ENCODE measurements at places on chromosomes 3 and 15.

- DNase-seq, result peak; percentile 6
Measured at GRCh38 chr15:68431792-68432401, at the start of gene ITGA11. Gene ITGA11, minus strand, starts transcription at chr15:68432163. Its CDS starts 97 bp downstream, at chr15:68432066.

DNA sequence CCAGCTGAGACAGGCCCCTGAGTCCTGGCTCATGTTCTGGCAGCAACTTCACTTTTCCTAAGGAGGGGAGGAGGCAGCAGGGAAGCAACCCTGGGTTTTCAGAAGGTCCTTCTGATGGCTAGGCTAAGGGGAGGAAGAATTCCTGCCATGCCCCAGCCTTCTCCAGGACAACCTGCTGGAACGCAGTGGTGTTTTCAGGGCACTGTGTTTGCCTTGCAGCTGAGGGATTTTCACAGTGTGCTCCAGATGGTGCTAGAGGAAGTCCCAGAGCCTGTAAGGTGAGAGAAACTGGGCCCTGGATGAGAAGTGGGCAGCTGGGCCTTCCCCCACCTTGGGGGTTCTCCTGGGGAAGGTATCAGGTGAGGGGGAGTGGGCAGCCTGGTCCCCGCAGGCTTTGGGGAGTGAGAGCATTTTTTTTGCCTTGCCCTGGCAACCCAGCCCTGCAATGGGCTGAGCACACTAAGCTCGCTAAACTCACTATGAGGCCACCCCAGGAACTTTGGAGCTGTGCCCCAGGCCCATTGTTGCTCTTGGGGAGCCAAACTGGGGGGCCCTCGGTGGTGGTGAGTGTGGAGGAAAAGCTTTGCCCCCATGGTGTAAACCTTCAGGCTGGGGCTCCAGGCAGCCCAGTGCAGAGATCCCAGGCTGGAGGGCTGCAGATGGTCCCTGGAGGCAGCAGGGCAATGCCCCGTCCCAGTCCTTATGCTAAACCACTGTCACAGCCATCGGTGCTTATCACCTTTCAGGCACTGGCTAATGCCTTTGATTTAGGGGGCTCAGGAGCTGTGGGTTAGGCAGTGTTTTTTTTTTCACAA is 41.1 kb downstream of the ACAA1 start:
- DNase-seq, result no peak

DNA sequence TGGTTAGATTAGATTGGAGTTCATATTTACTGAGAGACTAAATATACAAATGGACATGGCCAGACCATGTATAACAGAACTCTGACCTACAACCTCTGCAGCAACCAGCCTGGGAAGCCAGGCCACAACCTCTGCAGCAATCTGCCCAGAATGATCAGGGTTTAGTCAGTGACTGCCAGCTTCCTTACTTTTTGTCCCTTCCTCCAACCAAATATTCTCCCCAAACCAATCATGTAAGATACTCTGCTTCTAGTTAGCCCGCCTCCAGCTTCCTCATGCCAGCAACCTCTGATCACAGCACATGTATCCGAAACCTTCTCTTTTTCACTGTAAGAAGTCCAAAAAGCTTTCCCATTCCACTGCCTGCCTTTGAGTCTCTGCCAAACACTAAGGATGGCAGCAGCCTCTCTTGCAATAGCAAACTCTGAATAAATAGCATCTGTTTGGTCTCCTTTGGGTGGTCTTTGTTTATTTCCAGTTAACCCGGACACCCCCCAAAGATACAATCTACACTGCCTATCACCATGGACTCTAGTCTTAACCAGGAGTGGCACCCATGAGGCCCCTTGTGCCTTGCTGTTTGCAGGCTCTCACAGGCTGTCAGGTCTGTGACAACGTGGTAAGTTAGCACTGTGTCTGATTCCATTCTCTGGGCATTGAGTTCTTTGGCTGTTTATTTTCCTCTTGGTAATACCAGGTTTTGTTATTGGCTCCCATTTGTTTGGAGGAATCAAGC is 102.2 kb downstream of the ERC2 start:
- no peak for DNase-seq

DNA sequence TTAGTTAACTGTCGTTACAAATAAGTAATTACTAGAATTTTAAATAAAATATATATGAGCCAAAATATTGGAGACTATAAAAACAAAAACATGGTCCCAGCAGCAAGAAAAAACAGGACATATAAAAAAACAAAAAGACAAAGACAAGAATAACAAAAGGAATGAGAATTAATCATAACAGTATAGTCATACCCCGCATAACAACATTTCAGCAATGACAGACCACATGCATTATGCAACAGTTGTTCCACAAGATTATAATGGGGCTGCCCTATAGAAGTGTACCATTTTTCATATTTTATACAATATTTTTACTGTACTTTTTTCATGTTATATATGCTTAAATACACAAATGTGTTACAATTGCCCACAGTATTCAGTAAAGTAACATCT is 5.6 kb downstream of the HLTF start:
- no peak for DNase-seq

- no peak for DNase-seq
Measured at GRCh38 chr3:187667526-187667925, 2.7 kb downstream of the SST start.

- DNase-seq, result no peak
Measured at GRCh38 chr15:47610736-47611135, 106.6 kb upstream of the SEMA6D start.

- DNase-seq, result no peak
Measured at GRCh38 chr3:47612879-47613278, 34.2 kb upstream of the CSPG5 start.

DNA sequence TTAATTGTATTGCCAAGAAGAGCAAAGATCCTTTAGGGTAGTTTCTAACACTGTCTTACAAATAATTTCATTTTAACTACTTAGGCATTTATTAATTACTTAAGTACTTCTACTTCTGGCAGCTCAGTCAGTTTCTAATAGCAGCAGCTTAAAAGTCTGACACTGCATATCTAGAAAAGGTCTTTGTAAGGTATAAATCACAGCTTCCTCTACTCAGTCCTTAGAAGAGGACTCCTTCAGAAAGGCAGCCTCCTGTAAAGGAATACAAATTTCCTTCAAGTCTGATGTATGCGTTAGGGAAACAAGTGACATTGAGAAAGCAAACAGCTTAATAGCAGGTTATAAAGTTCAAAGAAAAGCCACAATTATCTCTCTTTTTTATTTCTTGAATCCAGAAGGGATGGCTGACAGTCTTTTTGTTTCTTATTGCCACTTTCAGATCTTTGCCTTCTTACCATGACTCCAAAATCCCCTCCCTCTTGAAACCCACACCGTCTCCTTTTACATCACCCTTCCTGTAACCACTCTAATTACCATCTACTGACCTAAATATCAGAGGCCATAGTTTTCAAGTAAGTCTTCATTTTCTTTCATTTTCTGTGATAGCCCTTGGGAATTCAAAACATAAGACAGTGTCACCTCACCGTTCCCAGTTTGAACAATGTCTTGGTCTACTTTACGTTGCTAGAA is 109.5 kb downstream of the CGGBP1 start:
- DNase-seq, result no peak

GRCh38 chr3:122514123-122515019 is at the start of gene KPNA1:
Gene KPNA1, minus strand, starts transcription at chr3:122514939. Its CDS starts 18,374 bp downstream, at chr3:122496565.
- DNase-seq, result peak; percentile 95

DNA sequence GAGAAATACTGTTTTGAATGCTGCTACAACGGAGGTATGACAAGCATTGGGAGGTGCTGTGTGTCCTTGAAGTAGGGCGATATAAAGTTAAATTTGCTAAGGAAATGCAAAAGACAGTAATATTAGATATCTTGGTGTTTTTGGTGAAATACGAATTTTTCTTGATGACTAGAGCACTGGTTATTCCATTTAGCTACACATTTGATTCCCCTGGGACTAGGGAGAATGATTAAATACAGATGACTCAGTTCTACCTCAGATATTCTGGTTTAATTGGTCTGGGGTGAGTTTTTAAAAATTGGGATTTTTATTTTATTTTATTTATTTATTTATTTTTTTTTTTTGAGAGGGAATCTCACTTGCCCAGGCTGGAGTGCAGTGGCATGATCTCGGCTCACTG is 18.7 kb upstream of the GADL1 start:
- DNase-seq, result no peak

DNA sequence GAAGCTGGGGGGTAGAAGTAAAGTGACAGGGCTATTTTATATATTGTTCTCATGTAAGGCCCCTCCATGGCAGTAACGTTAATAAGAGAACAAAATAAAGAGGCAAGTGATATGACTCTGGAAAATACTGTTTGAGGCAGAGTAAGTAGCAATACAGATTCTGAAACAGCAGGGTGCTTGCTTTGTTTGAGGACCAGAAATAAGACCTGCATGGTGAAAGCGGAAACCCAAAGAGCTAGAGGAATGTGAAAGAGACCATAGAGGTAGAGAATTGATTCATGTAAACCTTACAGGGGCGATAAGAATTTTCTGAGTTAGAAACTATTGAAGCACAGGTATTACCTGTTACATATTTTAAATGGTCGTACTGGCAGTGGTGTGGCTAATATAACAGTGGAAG is 1517.1 kb downstream of the SI start:
- no peak for DNase-seq

DNA sequence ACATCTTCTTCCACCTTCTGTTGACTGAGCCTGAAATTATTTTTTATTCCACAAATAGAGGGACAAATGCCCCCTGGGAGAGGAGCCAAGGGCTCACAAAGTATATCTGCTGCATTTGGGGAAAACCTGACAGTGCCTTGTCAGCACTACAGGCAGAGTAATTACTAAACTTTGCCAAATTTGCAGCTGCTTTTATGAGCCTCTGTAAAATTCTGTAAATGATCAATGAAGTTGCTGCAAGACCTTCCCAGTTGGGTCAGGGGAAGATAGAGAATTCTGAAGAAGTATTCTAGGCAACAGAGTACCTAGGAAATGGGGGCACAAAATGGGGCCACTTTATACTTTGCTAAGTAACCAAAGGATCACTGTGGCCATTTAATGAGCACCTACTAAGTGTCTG is 10.5 kb downstream of the GHSR start:
- DNase-seq, result no peak

DNA sequence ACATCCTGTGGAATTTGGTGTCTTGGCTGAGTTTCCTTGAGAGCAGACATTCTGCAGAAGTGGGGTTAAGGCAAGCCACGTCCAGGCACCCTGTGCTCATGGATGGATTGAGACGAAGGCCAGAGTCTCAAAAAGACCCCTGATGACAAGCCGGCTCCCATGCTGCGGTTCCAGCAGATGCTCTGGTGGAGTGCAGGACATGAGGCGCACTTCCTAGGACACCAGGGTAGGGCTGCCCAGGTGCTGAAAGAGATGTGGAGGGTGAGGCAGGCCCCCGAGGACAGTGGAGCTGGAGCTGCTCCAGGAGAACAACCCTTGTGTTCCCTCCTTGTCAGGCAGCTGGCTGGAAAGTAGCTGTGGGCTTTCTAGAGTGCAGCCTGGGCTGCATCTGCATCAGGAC is 81.0 kb downstream of the ASB7 start:
- no peak for DNase-seq
